ENCODE measurements at places on chromosomes 12 and 14.

DNA sequence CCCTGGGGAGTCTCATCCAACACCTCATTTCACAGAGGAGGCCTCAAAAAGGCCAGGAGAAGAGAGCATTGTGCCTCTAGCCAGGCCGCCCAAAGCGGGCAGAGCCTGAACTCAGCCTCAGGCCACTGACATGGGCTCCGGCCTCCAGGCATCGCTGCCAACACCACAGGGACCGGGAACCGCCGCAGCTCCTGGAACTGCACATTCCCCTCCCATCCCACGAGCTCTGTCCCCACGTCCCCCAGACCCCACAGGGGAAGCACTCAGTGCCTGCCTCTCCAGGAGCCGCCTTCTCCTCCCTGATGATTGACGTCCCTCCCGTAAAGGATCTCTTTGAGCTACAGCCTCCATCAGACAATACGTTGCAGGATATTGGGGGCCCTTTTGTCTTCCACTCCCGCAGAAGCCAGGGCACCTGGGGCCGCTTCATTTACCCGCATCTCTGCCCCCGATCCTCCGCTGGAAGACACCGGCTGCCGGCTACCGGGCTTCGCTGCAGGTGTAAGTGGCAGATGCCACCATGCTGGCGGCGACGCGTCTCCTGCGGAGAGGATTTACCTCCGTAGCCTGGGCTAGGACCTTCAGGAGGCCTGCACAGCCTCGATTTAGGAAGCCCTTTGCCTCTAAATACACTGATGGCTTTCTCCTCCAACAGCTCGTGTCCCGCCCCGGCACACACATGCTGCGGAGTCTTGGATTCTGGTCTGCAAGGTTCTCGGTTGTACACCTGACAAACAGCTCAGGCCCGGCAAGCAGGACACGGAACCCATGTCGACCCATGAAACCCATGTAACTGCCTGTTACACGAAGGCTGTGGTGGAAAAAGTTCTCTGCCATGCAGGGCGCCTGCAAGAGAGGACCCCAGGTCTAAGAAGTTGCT, 104.8 kb downstream of the RIMBP2 start:
- no peak for DNase-seq

- no peak for DNase-seq
Measured at GRCh38 chr12:27564612-27565213, 40.7 kb downstream of the PPFIBP1 start.

DNA sequence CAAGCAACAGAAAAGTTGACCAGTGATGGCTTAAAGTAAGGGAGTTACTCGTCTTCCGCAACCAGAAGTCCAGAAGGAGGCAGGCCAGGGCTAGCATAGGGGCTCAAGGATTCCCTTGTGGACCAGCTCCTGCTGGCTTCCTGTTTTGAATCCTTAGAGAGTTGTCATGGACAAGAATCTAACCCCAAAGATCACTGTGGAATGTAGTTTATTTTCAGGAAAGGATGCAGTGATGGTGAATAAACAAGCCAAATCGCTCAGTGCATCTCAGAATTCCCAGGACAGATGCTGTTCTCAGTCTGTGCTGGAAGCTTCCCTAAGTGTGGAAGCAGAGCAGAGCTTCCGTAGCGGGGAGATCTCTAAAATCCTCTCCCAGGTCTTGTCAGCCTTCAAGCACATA, 311.3 kb downstream of the C12orf75 start:
- no peak for DNase-seq

GRCh38 chr14:41285186-41285748, 321.4 kb upstream of the LRFN5 start:
- DNase-seq: no peak

DNA sequence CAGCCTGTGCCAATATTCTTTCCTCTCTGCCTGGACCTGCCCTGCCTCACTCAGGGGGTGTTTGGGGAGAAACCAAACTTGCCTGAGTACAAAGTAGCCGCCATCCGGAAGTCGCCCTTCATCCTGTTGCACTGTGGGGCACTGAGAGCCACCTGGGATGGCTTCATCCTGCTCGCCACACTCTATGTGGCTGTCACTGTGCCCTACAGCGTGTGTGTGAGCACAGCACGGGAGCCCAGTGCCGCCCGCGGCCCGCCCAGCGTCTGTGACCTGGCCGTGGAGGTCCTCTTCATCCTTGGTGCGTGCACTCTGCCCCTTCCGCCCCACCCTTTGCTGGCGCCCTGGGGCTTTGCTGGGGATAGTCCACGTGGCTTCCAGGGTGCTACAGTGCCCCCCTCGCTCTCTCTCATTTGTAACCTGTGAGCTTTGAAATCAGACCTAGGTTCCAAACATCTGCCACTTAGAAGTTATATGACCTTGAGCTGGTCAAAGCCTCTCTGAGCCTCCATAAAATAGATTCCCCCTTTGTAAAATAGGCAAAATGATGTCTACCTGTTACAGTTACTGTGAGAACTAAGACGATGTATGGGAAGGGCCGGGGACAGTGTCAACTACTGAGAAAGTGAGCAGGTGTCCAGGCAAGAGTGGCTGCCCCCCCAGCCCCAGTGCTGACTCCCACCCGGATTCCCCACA, 4.5 kb downstream of the KCNH3 start:
- no peak for DNase-seq

GRCh38 chr12:23954332-23954731, 4.9 kb upstream of the SOX5 start:
- no peak for DNase-seq

- DNase-seq: peak; percentile 37
Measured at GRCh38 chr12:50986966-50987737, 34.8 kb downstream of the HIGD1C start.

- no peak for DNase-seq
Measured at GRCh38 chr12:128843538-128843937, 9.7 kb upstream of the GLT1D1 start.

DNA sequence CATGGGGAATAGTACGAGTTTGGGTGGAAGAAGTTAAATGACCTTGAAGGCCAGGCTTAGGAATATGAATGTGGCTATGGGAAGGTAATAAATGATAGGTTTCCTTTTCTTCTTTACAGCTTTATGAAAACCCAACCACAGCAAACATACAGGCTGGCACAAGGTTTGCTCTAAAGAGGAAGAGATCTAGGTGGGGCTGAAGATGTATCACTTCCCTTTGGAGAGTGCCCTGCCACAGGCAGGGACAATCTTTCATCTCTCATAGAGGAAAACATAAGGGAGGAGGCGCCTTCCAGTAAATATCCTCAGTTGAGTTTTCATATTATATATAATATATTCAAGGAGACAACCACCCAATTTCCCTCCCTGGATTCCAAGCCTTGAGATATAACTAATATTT, 72.9 kb upstream of the FRMD6 start:
- no peak for DNase-seq

DNA sequence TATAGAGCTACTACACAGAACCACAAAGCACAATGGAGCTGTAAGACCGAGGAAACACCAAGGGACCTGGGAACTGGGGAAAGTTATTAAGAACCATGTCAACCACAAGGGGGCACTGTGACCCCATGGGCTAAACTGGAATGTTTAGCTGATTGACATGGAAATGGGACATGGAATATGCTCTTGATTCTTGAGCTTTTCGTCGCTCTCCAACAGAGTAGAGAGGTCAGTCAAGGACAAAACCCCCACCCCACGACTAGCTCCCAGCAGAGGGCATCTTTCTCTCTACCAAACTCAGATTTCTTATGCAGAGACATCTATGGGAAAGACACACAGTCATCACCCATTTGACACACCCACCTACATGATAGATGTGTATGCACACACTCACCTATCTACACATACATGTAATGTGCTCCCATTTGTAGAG, 10.1 kb downstream of the NDRG2 start:
- DNase-seq: peak; percentile 82

- DNase-seq: no peak
Measured at GRCh38 chr12:68839183-68840147, 31.5 kb downstream of the MDM2 start.

DNA sequence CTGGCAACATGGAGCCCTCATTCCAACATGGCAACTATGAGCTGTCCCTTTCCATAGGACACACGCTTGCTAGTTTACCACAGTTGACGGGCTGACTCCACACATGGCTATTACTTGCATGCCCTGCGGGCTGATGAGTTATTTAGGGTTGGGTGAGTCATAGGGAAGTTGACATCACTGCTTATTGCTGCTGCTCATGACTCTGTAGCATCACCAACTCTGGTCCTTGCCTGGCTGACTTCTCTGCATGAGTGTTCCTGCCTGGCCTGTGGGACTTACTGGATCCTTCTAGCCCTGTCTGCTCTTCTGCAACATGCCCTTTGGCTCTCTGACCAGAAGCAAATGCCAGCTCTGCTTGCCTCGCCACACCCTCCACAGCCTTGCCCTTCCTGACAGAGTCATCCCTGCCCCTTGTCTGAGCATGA, 199.5 kb downstream of the ANO6 start:
- peak; percentile 26 for DNase-seq

DNA sequence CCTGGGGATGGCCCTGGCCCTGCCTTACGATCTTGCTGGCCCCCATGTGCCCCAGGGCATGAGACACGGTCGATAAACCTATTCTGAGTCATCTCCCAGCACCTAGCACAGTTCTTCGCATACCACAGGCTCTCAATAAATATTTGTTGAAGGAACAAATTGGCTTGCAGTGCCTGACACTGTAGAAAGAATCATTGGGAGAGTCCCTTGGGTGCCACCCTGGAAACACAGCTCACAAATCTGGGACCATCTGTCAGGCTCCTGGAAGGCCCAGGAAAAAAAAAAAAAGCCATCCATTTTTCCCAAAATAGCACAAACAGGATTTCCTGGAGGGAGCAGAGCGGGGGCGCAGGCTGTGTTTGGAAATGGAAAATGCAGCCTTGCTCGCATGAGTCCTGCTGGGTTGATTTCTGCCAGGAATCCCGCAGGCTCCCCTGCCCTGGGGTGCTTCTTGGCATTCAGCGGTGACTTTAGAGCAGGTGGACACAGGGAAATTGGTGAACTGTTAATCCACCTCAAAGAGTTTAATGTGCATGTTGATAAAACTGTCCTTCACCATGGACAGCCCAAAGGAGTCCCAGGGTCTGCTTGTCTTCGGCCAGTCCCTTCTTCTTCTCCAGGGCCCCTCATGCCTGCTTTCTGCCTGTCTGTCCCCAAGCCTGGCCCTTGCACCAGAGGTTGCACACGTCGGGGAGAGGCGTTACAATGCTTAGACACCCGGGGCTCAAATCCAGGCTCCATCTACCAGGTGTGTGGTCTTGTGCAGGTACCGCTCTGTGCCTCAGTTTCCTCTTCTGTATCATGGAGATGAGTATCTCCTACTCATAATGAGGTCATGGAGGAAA, 106.1 kb upstream of the RFLNA start:
- no peak for DNase-seq

- DNase-seq: no peak
Measured at GRCh38 chr14:94054936-94055335, 26.1 kb downstream of the DDX24 start.

DNA sequence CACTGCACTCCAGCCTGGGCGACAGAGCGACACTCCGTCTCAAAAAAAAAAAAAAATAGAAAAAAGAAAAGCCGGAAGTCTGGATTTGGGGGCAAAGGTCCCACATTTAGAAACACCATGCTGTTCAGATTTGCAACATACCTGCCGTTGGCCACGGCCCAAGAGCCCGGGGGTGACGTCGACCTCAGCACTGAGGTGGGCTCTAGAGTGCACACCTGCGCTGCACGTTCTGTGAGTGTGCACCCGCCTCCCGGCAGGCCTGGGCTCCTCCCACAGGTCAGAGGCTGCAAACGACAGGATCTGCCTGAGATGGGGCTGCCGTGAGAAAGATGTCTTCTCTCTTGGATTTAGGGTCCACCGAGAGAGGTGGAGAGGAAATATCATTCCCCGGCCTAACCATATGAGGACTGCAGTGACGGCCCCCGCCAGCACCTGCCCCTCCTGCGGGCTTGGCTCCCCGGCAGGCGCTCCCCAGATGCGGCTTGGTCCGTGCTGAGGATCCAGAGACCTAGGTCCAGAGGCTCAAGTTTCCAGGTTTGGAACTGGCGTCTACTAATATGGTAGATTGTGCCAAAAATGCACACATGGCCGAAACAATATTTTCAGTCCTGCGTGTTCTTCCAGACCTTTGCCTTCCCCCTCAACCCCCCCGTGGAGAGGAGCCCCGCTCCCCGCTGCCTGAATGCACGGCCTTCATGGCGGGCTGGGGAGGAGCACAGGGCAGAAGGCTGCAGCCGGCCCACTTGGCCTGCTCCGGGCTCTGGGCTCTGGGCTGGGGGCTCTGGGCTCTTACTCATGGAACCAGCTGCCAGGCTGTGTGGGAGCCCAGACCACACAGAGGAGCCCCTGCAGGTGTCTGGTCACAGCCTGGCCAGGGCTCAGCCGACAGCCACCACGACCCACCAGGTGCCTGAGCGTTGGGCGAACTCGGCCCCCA, 58.8 kb upstream of the FBRSL1 start:
- DNase-seq: no peak

- no peak for DNase-seq
Measured at GRCh38 chr12:58544281-58544680, 376.0 kb downstream of the LRIG3 start.

DNA sequence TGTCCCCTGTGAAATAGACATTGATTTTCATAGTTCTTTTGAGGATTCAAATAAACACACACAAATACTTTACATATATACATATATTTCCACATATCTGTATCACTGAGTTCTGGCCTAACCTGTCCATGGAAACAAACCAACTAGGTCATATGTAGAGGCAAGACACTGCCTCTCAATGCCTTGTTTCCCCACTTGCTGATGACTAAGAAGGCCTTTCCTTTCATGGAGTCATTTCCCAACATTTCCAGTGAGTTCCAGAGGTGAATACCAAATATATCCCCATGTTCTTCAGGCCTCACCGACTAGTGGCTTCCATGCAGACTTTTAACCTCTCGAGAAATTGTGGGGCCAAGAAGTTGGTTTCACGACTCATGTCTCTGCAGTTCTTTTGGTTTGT, 120.8 kb downstream of the DNAI7 start:
- no peak for DNase-seq

DNA sequence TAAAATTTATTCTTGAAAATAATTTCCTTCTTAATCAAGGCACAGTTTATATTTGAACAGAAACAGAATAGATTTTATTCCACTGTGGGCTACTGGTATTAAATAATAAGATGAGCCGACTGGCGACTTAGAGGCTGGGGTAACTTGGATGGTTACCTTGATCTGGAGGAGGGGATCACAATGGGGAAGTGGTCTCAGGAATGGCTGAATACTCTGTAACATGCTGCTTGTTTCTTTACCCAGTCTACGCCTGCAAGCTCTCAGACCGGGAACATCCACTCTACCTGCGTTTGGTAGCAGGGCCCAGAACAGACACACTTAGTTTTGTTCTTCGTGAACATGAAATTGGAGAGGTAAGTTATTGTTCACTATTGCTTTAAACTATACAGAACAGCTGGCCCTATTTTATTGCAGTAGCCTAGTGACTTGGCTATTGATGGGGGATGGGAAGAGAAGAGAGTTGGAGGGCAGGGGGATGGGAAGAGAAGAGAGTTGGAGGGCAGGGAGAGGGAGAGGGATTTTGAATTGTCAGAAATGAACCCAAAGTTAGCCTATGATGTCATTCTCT, 67.9 kb downstream of the GNS start:
- DNase-seq: no peak

- DNase-seq: no peak
Measured at GRCh38 chr12:22477894-22478287, 66.5 kb downstream of the C2CD5 start.

Data from CD4-positive, alpha-beta T cell treated with Interleukin-1 beta for 1 hour (primary cell).